ENCODE measurements at places on chromosomes 3 and 15.

DNA sequence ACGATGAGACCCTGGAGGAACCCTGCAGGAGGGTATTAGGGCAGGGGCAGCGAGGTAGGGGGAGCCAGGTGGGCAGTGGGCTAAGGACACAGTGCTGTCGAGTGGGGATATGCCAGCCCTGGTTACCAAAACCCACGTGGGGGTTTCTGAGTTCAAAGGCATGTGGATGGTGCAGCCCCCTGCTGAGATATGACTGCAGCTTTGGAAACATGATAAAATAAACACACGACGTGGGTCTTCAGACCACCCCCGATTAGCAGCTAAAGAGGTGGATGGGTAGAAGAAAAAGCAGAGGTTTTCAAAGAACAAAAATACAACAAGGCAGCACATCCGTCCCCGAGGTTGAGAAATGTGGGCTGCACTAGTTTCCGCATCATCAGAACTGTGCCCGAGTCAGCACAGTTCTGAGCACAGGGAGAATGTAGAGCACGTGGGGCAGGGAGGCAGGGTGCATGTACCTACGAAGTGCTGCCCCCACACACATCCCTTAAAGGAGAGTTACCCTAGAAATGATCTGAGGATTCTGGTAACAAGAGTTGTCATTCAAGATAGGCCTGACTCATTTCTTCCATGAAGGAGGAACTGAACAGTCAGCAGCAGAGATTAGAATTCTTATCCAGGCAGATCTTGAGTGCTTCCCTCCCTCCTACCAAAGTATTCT is 121.3 kb downstream of the RPLP1 start:
- no peak for DNase-seq

DNA sequence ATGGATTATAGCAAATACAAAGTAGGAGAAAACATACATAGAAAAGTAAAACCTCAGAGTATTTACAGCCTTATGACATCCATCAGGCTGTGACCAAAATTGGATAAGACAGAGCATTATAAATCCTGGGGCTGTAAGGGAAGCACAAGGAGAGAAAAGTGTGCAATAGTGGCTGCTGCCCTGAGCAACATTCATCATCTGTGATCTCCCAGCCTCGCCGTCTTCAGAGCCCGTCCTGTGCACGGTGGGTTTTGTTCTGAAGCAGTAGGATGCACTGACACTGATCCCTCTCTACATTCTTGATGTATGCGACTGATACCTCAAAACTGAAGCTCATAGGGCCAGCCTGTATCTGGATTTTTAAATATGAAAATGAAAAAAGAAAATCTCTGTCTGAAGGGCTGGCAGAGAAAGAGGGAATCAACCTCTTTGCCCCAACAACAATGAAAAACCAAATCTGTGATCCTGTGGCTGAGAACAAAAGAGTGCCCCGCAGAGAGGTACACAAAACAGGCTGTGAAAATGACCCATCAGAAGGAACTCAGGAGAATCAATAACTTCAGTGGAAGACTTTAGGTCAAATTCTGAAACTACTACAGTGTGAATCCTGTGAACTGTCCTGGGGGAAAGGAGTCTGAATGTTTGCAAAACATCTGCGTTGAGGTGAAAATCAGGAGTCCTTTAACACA is 8.2 kb upstream of the RTP4 start:
- DNase-seq: no peak

- no peak for DNase-seq
Observed at GRCh38 chr3:13119471-13120220, 46.4 kb upstream of the IQSEC1 start.

GRCh38 chr3:170585008-170585936 is 603 bp downstream of the SLC7A14 start:
- no peak for DNase-seq

DNA sequence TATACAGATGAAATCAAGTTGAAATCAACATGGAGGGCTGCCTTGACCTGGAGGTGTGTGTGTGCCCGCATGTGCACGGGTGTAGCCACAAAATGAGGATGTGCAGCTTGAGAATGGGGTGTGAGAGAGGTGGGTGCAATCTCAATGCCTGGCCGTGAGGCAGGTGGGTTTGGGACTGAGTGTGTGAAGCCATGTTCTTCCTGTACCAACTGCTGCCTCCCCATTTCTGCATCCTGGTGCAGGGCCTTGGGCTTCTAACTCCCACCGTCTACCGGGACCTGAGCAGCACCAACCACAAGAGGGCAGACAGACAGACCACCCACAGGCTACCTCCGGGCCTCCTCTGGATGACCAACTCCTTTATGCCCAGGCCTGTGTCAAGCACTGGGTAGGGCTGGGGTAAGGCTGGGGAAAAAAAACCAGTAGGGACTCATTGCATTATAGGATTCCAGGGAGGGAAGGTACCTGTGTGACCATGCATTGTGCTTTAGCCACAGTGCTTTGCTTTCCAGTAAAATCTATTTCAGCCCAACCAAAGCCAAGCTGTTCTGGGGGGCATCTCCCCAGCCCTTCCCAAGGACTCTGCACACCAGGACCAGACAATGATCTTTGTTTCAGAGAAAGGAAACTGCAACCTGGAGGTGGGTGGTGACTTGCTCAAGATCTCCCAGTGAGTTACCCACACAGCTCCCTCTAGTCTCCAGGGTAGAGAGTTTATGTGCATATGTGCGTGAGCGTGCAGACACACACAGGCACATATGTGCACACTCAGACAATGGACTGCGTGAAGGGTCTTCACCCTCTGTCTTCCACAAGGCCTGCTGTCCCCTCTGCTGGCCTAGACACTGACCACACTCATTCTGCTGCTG is 162.2 kb upstream of the TLE3 start:
- no peak for DNase-seq

- no peak for DNase-seq
Observed at GRCh38 chr3:123739754-123740153, 144.4 kb downstream of the MYLK start.

DNA sequence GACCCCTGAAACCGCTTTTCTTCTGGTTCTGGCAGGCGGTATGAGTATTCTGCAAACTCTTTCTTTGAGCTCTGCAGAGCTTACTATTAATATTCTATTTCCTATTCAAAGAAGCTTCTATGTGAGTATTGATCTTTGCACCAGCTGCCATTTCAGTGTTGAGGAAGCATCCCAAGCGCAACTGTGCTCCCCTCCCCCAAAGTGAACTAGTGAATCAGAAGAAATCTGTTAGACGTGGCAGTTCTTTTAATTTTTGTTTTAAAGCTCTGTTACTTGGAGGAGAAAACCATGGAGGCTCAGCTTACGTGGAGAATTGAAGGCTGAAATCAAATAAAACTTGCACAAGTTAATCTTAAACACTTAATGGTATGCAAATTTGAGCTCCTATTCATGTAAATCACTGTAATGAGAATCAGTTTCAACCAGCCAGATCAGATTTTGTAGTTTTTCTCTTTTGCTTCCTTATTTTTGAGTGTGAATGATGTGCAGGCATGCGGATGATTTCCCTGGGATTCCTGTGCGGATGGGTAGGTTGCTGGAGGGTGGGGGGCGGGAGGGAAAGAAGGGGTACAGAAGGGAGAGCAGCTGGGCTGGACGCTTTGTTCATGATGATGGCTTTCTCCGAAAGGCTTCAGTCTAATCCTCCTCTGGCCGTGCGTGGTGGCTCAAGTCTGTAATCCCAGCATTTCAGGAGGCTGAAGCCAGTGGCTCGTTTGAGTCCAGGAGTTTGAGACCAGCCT is 16.1 kb upstream of the AGBL1 start:
- DNase-seq: no peak

DNA sequence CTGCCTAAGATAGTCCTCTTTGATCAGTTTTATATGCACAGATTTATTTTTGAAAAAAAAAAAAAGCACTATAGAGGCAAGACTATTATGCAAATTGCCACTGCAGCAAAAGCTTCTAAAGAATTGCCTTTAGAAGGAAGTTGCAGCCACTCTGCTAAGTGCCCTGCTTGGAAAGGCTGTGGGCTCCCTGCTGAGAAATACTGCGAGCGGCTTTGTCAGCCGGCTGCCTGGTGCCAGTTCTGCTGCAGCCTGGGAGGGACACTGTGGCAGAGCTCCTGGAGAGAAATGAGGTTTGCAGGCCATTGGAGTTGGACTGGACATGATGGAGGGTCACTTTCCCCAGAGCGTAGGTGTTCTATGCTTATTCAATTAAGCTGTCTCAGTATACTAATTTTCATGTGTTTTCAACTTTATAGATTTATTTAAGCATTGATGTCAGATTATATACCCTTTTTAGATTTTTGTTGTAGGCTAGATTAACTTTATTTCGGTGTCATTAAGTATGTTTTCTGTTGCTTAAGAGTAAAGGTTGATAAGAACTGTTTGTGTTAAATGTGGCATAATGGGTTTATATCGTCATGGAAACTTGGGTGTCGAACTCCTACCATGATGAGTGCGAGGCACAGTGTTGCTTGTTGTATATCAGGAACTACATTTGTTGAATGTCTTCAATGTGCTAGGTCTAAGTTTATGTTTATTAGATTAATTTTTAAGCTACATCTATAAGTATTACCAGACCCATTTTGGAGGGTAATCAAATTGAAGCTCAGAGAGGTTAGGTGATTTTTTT is 6.6 kb downstream of the MAP2K5 start:
- no peak for DNase-seq

GRCh38 chr15:59255680-59256336 is 49.2 kb downstream of the LDHAL6B start:
- no peak for DNase-seq

GRCh38 chr15:77538793-77539497 is 93.8 kb downstream of the LINGO1 start:
- no peak for DNase-seq

GRCh38 chr3:32626631-32627030 is 56.0 kb upstream of the DYNC1LI1 start:
- DNase-seq: no peak

GRCh38 chr15:43067717-43068461 is 37.9 kb downstream of the UBR1 start:
- no peak for DNase-seq

- no peak for DNase-seq
Observed at GRCh38 chr3:21645121-21645897, 105.7 kb downstream of the ZNF385D start.

DNA sequence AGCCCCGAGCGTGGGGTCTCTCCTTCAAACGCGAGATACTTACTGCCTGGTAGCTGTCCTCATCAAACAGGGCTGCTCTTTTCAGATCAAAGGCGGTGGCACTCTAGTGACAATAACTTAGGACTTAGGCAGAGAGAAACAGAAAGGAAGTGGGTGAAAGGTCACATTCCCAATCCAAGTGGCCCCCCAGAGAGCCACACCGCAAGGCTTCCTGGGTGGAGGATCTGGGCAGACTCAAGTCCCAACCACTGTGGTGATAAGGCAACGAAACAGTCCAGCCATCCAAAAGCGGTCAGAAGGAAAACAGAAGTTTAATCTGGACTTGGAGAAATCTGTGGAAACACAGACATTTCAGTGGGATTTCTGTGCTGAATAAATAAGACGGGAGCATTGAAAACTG is 227.2 kb downstream of the ADAMTS17 start:
- no peak for DNase-seq

GRCh38 chr15:32834156-32834555 is 116.4 kb downstream of the GREM1 start:
- no peak for DNase-seq

DNA sequence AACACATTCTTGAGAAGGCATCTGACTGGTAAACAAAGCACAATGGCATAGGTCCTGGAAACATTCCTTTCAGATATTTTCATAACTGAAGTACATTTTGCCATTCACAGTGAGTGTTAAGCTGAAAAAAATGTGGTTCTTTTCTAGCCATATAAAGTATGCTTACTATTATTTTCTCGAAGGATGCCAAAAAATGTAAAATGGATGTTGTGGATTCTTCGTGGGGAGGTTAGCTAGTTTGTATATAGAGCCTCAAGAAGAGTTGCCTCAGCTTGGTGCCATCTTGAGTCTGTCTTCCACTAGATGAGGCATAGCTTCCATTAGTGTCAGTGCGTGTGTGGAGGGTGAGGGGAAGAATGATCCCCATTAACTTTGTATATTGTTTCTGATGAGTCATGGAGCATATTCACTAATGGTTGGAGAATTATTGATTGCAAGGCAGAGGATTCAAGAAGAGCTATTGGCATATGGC is 4.1 kb downstream of the MBNL1 start:
- DNase-seq: no peak

DNA sequence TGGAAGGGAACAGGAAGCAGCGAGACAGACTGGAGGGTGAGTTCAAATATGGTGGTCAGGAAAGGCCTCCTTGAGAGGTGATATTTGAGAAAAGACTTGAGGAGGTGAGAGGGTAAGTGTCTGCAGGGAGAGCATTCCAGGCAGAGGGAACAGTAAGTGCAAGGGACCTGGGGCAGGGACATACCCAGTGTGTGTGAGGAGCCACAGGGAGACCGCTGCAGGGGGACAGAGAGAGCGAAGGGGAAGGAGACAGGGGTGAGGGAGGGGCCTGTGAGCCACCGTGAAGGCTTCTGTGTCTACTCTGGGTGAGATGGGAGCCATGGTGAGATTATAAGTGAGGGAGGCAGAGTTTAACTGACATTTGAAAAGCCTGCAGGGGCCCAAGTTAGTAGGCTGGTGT is 38.0 kb downstream of the WNT7A start:
- DNase-seq: no peak

GRCh38 chr15:67397139-67397538 is 123.8 kb upstream of the C15orf61 start:
- no peak for DNase-seq

GRCh38 chr3:115418583-115418982 is 204.7 kb upstream of the GAP43 start:
- DNase-seq: no peak

DNA sequence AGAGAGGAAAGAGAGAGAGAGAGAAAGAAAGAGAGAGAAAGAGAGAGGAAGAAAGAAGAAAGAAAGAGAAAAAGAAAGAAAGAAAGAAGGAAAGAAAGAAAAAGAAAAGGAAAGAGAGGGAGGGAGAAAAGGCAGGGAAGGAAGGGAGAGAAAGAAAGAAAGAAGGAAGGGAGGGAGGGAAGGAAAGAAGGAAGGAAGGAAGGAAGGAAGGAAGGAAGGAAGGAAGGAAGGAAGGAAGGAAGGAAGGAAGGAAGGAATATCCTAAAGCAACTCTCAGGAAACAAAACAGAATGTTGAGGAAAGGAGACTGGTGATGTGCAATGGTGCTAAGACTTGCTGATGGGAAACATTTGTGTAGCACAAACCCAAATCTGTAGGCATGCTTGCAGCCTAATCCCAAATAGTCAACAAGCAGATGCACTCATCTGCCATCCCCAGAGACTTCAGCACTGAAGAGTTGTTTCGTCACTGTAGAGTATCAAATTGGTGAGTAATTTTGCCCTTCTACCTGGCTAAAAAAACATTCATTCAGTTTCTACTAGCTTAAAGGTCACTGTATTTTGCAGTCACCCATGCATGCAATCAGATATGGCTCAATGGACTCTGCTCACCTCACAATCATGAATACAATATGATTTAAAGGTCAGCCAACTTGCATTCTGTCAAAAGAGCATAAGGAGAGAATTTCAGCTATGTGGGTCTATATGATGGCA is 480.3 kb downstream of the FGF12 start:
- no peak for DNase-seq

- DNase-seq: no peak
Observed at GRCh38 chr3:19065027-19065426, 83.3 kb upstream of the KCNH8 start.

DNA sequence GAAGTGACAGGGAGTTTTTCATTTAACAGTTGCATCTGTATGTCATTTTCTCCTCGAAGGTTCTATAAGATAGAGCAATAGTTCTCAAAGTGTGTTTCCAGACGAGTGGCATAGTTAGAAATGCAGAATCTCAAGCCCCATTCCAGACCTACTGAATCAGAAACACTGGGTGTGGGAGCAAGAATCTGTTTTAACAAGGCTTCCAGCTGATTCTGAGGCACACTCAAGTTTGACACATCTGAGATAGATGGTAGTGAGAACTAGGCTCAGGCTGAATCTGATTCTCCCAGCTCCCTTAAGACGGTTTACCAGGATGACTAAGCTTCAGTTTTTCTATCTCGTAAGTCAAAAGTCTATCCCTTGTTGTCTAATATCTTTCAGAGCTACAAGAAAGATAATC is 159.8 kb upstream of the NUDT16 start:
- DNase-seq: no peak

All from T-helper 1 cell (primary cell).